ENCODE measurements at places on chromosomes 1 and 21.
A peak's percentile ranks its signal among the peaks of the same experiment; 100 is the strongest.

- DNase-seq: peak; percentile 69
Observed at GRCh38 chr21:33894736-33895288, 20.8 kb downstream of the ATP5PO start.

DNA sequence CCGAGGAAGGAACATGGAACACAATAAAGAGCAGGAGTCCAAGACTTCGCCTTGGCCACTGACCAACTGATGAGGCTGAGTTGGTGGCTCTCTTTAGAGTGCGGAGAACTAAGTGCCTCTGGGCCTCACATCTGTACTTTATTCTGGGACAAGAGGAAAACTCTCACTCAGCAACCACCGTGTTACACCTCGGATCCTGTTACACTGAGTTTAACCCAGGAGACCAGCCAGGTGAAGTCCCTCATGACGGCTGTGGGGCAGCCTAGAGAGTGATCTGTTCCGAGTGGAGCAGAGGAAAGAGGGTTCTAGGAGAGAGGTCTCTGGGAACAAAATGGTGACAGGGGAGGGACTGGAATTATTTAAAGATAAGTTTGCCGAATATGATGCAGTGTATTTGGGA lies 33.5 kb upstream of the AGL start:
- no peak for DNase-seq

DNA sequence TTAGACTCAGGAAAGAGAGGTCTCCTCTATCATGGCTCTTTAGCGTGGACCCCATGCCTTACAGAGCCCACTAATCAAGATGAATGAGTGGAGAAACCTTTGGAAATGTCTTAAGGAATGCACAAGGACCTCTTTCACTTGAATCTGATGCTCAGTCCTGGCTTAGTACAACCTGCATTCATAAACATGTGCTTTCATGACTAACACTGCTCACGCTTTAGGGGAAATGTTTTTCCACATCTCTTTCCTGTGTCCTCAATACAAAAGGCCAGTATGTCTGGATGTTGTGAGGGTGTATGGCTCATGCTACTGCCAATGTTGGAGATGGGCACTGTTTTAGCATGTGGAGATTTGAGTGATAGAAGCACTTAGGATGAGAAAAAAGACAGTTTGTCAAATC lies 14.2 kb upstream of the GNG12 start:
- no peak for DNase-seq

- no peak for DNase-seq
Observed at GRCh38 chr1:84427250-84428188, 29.2 kb downstream of the DNASE2B start.

GRCh38 chr1:30525631-30525970 lies 197.8 kb downstream of the MATN1 start:
- no peak for DNase-seq

- DNase-seq: no peak
Observed at GRCh38 chr1:199937161-199937560, 90.3 kb upstream of the NR5A2 start.

DNA sequence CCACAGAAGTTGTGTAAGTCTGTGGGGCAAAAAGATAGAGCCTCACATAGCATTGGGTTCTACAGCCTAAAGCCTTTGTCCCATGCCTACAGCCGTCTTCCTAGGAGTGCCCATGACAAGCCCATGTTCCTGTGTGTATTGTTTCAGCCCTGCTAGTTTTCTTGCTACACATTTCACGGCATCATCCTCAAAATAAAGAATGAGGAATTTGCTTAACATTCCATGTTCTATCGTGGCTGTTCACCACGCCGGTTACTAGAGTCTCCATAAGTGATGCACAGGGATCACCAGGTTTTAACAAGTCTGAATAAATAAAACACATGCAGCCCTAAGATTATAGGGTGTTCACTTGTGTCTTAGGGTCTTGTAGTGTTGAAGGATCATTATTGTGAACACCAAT lies 87.4 kb upstream of the NGF start:
- no peak for DNase-seq

DNA sequence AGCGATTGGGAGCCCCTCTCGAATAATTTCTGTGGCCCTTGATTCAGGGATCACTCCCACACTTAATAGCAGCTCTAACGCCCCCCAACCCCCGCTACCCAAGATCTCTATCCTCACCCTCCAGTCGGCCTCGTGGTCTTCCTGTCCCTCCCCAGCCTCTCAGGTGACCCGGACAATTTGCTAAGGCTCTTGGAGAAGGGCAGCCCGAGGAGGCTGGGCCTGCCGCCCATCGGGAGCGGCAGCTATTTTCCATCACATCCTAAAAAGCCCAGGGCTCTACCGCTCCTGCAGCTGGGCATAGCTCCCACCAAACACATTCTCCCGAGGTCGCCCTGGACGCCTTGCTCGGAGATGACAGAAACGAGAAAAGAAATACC lies 12.0 kb upstream of the PHLDA3 start:
- DNase-seq: no peak

GRCh38 chr1:39352881-39353280 lies 138.6 kb upstream of the BMP8A start:
- no peak for DNase-seq

- DNase-seq: no peak
Observed at GRCh38 chr1:173937062-173937461, 19.9 kb upstream of the SERPINC1 start.

- DNase-seq: peak; percentile 29
Observed at GRCh38 chr1:60911966-60912697, 170.2 kb upstream of the NFIA start.

DNA sequence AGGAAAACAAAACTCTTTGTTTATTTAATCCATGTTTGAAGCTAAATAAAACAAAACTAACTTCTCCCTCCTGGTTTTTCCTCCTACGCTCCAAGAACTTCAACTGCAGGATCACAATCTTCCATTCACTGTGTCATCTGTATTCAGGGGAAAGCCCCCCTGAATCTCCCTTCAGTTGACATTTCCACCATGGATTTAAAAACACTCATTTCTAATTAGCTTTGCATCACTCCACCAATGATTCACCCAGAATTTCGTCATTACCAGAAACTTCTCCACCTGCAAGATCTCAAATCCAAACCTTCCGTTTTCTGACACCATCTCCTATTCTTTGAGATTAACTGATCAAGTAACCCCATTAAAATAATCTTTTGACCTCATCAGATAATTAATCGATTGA lies 10.9 kb upstream of the RGS5 start:
- no peak for DNase-seq

DNA sequence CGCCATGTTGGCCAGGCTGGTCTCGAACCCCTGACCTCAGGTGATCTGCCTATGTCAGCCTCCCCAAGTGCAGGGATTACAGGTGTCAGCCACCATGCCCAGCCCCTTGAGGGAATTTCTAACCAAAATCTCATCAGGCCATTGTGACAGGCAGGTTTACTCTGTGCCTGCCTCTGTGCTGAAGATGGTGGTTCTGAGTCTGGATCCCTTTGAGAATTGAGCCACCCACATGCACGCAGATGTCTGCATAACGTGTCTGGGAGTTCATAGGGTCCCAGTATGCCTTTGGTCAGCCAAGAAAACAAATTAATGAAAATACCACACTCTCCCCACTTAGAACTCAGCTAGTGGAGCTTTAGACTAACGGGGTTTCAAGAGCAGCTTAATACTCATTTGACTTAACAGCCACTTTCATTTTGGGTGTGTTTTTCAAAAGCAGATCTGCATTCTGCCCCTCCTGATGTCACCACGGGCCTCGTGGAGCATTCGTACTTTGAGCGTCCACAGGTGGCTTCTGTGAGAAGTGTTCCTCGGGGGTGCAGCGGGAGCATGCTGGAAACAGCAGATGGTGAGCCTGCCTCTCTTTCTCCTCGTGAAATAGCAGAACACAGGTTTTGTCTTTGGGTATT lies 45.3 kb downstream of the DIP2A start:
- DNase-seq: no peak

DNA sequence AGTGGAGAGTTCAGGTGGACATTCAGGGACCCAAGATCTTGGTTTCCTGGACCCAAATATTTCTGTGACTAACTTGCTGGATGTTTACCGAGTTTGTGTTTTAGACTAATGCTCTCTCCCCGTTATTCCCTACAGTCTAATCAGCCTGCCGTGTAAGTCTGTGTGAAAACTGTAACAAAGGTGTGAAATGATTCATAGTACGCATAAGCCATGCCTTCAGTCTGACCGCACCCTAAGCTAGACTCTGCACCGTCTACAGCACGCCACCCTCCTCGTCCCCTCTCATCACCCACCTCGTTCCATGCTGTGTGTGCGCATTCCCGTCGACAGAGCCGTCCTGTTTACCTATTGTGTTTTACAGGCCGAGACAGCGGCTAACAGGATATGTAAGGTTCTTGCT lies 50.5 kb downstream of the ACTN2 start:
- no peak for DNase-seq

DNA sequence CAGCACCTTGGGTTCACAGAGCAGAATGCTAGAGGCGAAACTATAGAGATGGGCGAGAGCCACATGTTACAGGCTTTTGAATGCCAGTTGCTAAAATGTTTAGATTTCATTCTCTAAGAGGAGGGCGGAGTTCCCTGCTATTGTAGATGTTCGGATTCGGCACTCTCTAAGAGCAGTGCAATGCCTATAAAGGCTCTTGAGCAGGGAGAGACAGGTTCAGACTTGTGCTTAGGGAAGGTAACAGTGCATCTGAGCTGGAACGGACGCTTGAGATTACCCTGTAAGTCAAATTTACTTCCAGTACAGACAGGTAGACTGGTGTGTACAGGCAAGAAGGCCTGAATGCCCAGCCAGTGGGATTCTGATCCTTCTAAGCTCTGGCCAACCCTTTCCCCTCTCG lies 15.3 kb downstream of the LURAP1 start:
- DNase-seq: no peak

GRCh38 chr21:34262469-34262845 lies 101.3 kb upstream of the KCNE2 start:
- no peak for DNase-seq

DNA sequence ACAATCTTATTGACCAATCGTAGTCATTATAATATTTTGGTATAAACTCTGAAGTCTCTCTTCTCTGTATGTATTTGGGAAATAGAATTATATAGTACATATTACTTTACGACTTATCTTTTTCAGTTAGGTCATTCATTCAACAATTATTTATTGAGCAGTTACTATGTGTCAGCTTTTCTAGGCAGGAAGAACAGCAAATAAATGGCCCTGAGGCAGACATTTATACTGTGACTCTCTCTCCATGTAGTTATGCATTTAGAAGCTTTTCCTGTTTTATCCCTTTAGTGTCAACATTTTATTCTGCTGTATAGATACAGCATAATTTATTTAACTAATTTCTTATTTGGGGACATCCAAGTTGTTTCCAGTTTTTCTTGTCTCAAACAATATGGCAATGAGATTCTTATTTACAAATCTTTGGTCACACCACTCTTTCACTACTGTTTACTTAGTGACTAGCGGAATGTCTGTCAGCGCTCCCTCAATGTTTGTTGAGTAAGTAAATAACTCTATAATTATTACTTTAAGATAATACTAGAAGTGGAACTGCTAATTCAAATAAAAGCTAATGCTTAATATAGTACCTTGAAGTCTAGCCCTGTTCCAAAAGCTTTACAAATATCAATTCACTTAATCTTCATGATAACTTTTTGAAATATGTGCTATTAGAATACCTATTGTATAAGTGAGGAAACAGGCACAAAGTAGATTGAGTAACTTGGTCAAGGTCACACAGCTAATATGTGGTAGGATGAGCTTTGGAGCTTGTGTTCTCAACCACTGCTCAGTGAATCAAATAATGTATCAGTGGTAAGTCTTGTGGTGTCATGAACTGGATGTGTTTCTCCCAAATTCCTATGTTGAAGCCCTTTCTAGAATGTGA lies 465.6 kb downstream of the SIPA1L2 start:
- no peak for DNase-seq

- no peak for DNase-seq
Observed at GRCh38 chr21:32803651-32804050, 32.1 kb upstream of the PAXBP1 start.

DNA sequence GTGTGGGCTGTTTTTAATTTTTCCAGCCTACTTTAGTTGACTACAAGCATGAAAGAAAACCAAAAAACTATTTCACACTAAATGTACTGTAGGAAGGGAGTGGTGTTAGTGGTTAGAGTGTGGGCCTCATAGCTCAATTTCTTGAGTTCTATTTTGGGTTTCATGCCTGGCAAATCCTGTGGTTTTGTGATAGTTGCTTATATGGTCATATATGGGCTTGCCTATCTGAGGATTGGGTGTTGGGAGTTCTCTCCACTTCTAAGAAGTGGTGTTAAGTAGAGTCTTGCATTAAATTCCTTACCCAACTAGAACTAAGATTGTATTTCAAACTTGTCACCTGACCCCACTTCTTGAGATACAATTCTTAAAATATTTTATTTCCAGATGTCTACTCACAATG lies 37.8 kb upstream of the COL11A1 start:
- no peak for DNase-seq

GRCh38 chr1:173150795-173151194 lies 56.3 kb downstream of the TNFSF4 start:
- no peak for DNase-seq

GRCh38 chr1:156082309-156083091 lies at the start of gene MEX3A:
MEX3A (minus strand) TSS chr1:156082465; CDS start chr1:156081998, 467 bp downstream.
- DNase-seq: peak; percentile 75

- DNase-seq: no peak
Observed at GRCh38 chr1:211375146-211375818, 48.6 kb downstream of the TRAF5 start.

DNA sequence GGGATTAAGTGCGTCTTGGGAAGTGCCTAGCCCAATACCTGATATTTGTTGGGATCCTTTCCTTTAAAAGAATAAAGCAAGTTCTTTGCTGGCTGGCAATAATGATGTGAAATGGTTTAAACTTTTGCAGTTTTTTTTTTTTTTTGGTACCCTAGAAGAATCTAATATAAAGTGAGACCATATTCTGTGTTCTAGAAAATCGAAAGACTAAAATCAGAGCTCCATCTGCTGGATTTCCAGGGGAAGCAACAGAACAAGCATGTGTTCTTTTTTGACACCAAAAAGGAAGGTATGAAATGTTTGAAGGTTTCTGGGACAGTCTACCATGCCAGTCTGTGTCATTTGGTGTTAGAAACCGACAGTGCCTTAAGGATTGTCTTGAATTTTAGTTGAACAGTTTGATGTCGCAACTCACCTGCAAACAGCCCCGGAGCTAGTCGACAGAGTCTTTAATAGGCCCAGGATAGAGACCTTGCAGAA lies 6.4 kb downstream of the UTP11 start:
- no peak for DNase-seq

DNA sequence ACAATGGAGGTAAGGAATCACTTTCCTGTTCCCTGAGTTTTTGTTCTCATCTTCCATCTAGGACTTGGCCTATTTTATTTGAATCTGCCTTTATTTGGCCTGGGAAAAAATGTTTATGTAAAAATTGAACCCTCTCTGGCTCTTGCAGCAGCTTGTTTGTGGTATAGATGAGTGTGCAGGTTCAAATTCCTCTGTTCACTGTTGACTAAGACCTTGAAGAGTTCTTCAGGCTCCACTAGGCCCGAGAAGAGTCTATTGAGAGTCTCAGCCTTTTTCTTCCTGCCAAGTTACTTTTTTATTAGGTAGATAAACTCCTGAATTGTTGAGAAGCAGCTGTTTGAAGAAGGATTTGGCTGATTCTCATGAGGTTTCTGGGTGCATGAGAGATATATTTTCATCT lies 248.8 kb upstream of the ADGRL2 start:
- no peak for DNase-seq

- no peak for DNase-seq
Observed at GRCh38 chr21:33895356-33895755, 20.2 kb downstream of the ATP5PO start.

GRCh38 chr1:41895552-41895951 lies 23.2 kb downstream of the HIVEP3 start:
- no peak for DNase-seq
